Astrocyte (in vitro differentiated cells and primary cell): ENCODE measurements at places on chromosomes 3 and 15. TPM values are rescaled to one million over a fixed set of nuclear protein-coding genes. Genes with fewer than 3 reads are reported as not detected.

Gene ACP3
- not detected in 2 replicates for total RNA-seq

Gene CDC25A
- 4.6 and 5.1 TPM in 2 replicates for total RNA-seq

Gene SPINT1
- 30.1 and 40.3 TPM in 2 replicates for total RNA-seq

Gene SLC24A5
- not detected in 2 replicates for total RNA-seq

Gene SH2D7
- total RNA-seq: not detected in 2 replicates

Gene MOBP
- total RNA-seq: 0.16 and 0.41 TPM in 2 replicates

Gene CORO2B
- 6.2 and 7.4 TPM in 2 replicates for total RNA-seq

Gene DNAJA4
- total RNA-seq: 0.14 TPM in 1 of 2 replicates, not detected in the other

Gene TUSC7
- total RNA-seq: not detected in 2 replicates

Gene DOCK3
- 3.1 and 3.3 TPM in 2 replicates for total RNA-seq

Gene PLAAT1
- 3.9 and 4.6 TPM in 2 replicates for total RNA-seq

Gene RFTN1
- 49.5 and 56.8 TPM in 2 replicates for total RNA-seq

Gene MKRN3
- total RNA-seq: not detected in 2 replicates

Gene CFAP91
- 0.16 TPM in 1 of 2 replicates, not detected in the other for total RNA-seq

Gene SNTN
- total RNA-seq: not detected in 2 replicates

Gene FAM219B
- total RNA-seq: 86.4 and 97.1 TPM in 2 replicates
